Islet precursor cell (in vitro differentiated cells): ENCODE measurements at places on chromosomes 16 and 17.
A peak's percentile ranks its signal among the peaks of the same experiment; 100 is the strongest.

GRCh38 chr17:76408037-76408849, 23.8 kb downstream of the SPHK1 start:
- peak; percentile 84 for DNase-seq

- no peak for DNase-seq
Observed at GRCh38 chr17:47301831-47302230, 21.9 kb upstream of the EFCAB13 start.

- peak; percentile 99 for DNase-seq
Observed at GRCh38 chr17:7841396-7841914, 7.4 kb downstream of the KDM6B start.

DNA sequence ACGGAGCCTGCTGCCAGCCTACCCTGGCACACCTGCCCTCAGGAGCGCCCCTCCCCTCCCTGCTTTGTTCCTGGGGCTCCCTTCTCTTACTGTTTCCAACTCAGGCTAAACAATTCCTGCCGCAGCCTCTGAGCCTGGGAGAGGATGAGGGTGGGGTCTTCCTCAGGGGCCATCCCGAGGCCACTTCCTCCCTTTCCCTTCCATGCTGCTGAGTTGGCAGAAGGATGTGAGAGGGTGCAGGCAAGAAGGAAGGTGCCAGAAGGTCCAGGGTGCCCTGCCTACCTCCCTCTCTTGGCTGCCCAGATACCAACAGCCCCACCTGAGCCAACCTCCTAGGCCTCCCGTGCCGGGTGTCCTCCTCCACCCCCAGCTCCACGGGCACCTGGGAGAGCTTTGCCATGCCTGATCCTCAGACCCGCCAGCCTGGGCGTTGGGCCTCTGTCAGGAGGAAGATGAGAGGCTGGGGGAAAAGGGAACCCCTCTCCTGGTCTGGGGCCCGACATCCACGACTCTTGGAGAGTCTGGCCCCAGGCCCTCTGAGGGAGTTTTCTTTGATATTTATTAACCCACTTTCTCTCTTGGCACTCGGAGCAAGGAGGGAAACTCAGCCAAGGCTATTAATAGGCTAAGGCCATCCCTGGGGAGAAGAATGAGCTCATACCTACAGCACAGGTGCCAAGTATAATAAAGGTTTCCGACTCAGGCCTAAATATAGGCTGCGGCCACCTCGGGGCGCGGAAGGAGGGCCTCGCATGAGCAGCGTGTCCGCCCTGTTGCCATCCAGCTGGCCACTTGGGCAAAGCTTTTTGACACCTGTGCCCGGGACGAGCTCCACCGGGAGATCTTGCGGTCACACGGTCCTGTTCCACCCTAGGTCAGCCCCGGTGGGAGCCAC, 232.0 kb downstream of the ENGASE start:
- DNase-seq: no peak

- no peak for DNase-seq
Observed at GRCh38 chr17:6461792-6462524, 17.7 kb downstream of the PIMREG start.

DNA sequence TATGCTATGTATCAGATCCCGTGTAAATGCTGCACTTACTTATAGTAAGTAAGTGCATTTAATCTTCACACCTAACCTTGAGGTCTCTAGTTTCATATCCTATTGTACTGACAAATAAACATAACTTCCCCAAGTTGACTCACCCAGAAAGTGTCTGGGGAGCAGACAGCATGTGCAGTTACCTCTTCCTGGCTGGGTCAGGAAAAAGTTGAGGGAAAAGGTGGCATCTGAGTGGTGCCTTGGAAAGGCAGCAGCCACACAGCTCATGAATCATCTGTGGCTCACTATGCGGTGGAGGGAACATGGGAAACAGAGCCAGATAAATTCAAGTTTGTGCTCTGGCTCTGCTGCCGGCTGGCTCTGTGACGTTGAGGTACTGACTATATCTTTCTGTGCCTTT, 382.0 kb upstream of the DYNLRB2 start:
- no peak for DNase-seq

- DNase-seq: peak; percentile 96
Observed at GRCh38 chr17:73630531-73630930, 13.7 kb downstream of the SDK2 start.

DNA sequence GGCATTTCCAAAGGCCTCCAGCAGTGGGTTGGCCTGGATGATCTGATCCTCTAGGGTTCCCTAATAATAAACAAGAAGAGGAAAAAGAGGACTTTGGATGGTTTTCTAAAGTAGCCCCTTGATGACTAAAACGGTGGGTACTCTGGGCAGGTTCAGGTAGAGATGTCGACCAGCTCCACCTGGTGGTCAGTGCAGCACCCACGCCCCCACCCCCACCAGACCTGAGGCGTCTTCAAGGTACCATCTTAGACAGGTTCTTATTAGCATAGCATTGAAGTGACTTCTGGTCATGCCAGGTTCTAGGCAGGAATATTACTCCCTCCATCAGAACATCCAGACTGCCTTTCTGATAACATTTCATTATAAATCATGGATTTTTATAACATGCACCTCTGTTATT, 15.0 kb downstream of the MYH13 start:
- DNase-seq: peak; percentile 79

GRCh38 chr16:21203155-21203797, 8.1 kb downstream of the ZP2 start:
- DNase-seq: peak; percentile 82

DNA sequence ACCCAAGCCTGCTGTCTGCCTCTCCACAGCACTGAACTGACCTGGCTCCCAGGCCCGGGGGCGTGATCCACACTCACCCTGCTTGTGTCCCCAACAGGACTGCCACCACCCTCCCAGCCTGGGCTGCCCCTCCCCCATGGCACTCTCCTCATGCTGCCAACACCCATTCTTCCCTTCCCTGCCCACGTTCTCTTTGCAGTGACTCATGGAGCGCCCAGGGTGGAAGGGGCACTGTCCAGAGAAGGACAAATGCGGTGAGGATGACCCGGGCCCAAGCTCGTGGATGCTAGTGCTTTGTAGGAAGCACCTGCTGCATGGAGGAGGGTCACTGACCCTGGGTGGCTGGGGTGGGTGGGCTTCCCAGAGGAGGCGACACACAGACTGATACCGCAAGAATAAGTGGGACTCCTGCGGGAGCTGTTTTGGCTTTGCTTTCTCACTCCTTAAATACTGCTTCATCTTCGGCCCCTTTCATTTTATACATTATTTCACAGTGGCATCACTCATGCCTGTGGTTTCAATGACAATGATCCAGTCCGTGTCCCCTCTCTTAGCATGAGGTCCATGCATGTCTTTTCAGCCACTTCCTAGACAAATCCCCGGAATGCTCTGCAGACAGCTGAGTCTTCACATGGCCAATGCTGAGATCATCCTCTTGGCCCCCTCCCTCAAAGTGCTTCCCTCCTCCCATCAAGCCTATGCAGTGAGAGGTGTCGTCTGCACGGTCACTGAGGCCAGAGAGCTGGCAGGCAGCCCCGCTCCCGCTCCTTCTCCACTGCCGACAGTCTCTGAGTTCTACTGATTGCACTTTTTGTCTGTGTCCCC, 17.6 kb downstream of the CDK5R1 start:
- no peak for DNase-seq
